ENCODE measurements at places on chromosomes 3 and 15.

DNA sequence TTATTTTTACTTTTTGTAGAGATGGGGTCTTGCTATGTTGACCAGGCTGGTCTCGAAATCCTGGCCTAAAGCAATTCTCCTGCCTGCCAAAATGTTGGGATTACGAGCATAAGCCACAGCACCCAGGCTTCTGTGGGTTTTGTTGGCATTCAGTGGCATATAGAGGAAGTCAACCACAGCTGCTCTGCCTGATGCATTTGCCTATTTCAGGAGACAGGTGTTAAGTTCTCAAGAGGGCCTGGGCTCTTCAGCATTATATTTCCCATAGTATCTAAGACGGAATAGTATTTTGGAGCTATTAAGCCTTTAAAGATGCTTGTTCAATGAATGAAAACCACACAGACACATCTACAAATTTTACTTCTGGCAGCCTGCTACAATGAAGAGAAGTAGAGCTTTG is 73.5 kb upstream of the CSPG5 start:
- DNase-seq, result no peak

DNA sequence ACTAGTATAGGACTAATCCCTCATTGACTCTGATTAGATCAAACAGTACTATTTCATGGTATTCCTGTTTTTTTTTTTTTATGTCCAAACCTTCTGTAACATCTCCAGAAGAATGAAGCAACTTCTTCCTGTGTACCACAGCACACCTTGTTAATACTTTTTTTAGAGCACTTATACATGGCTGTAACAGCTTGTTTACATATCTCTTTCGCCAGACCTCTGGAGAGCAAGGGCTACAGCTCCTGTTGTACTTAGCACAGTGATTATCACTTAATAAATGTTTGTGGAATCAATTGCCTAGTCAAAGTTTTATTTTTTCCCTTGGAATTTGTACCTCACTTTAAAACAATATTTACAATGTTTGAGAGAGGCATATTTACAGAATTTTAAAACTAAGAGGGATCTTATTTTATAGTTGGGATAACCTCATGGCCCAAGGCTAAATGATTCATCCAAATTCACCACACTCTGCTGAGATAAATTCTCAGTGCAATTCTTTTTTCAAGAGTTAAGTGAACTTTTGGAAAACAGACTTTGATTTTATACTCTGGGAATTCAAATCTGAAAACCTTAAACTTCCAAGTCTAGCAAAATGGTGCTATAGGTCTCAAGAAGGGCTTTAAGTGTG is 9.2 kb upstream of the GATM start:
- DNase-seq, result no peak

DNA sequence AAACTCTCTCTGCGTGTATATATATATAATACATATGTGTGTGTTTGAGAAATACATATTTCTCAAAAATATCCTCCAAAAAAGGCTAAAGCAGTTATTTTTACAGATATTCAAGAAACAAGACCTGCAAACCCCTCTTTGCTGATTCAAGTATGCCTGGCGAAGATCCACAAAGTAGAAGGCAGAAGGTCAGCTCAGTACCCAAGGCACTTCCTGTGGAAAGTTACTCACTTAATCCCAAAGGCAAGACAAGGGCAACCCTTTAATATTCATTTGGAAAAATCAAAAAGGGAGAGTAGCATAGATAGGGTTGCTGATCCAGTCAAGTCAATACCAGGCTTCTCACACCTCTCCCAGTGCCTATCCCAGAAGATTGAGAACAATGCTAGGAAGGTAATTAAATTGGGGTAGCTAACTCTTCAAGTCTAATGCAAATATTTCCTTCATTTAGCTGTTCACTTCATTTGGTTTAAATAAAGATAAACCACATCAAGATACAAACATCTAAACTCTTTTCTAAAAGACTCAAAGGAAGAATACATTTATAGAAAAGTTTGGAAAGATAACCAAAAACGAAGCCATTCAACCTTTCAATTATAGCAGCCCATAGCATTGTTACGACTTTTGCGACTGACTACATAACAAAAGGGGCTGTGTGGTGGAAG is 7.2 kb downstream of the COX17 start:
- no peak for DNase-seq

- no peak for DNase-seq
Observed at GRCh38 chr3:110293660-110294059, 778.0 kb upstream of the NECTIN3 start.

DNA sequence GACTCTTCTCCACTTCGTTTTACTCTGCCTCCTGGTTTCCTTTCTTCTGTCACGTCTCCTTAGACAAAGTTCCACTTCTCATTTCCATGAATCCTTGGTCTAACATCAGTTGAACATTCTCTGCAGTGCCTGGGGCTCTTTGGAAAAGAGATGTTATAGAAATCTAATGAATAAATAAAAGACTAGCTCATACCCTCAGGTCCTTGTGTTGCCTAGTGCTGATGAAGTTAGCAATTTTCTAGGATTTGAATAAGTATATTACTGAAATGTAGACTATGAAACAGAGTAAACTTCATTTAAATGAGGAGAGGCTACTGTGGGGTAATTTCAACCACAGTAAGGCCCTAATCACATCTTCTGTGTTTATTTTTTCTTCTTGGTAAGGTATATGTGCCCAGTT is 146.9 kb upstream of the CADPS start:
- no peak for DNase-seq

DNA sequence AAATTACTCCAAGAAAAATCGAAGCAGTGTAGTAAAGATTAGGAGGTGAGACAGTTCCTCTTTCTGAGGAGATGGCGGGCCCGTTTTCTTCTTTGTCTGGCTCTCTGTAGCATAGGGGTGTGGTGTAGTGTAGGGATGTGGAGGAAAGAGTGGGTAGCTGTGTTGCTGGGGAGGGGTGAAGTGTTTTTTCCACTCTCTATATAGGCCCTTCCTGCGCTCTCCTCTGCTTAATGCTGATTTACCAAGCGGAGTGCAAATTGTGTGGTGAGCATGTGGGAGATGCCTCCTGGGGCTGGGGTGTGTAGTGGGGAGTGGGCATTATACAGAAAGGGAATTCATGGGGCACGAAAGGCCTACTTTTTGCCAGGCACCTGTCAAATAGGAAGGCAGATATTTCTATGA is 94.9 kb downstream of the ST6GAL1 start:
- no peak for DNase-seq

GRCh38 chr15:99630607-99631131 is 64.9 kb downstream of the MEF2A start:
- no peak for DNase-seq

DNA sequence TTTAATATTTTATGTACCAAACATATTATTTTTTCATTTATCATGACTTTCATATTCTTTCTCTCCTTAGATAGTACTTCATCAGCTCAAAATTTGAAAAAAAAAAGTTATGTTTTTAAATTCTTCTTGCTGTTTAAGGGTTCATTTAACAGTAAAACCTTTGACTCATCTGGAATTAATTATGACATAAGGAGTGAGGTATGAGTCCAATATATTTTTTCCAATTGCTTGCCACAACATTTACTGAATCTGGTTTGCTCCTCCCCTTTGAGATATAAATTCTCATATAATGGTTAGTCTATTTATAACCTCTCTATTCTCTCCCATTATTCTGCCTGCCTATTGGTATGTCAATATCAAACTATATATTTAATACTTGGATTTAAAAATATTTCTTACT is 387.8 kb downstream of the TUSC7 start:
- DNase-seq, result peak; percentile 13

DNA sequence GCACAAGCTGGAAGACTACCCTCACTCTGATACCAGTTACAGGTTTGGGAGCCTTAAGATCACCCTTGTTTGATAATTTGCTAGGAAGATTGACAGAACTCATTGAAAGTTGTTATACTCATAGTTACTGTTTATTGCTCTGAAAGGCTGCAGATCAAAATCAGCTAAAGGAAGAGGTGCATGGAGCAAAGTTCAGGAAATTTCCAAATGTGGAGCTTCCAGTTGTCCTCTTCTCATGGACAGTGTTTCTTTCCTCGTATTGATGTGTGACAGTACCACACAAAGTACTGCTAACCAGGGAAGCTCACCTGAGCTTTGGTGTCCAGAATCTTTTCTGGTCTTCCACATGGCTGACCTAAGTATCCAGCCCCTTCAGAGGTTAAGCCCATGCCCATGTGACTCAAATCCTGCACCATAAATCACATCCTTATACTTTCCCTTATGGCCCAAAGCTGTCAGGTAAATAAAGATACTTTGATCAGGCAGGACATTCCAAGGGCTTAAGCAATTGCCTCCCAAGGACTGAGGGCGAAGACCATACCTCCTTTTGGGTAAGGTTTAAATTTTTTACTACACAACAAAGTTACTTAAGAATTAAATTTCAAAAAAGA is 93.1 kb upstream of the ZBED2 start:
- no peak for DNase-seq

DNA sequence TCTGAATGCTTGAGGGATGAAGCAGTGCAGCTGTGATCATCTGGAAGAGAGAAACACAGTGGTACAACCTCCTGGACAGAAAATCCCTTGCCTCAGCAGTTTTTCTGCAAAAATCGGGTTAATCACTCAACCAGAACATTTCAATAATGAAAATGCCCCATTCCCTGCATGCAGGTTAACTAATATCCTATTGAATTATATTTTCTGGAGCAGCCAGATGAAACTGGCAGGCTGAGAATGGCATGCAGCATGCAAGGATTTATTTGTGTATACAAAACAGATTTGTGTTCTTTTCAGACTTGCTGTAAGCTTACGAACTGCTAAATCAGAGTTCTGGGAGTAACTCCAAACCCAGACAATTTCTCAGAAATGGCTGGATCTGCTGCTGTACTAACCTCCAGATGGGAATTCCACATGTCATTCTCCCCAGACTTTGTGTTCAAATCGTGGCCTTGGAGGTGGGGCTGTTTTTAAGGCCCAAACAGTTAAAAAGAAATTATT is 39.1 kb downstream of the SLC9A9 start:
- DNase-seq, result peak; percentile 51

DNA sequence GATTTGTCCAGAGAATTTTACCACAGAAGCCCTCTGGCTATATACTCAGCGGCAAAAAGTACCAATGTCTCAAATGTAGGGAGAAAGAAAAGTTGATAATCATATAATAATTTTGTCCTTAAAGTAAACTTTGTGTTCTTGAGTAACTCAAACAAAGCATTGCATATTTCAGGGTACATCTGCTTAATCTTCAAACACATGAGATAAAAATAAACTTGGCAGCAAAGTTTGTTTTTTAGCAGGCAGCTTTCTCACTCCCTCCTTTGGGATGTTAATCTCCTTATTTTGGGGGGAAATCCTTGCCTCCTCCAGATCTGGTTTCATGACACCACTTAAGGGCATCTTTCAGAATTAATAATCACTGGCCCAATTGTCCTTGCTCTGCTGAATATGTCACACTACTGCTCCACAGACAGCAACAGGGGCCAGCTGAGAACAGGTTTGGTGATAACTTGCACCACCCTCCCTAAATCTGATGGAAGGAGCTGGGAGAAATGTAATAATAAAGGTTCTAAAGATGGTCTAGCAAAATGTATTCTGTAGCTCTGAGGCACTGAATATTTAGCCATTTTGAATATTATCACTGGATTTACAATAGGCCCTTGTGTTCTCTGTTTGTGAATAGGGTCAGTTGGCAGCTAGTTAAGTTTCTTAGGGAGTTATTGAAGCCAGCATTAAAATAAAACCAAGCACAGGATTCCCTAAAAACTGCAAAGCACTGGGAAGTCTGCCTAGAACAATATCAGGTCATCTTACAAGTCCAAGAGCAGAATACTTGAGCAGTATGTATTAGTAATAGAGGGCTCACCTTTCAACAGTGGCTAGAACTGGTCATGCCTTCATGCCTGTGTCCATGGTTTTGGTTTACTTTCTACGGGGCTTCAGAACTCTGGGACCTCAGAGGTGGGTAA is 79.2 kb downstream of the EFL1 start:
- DNase-seq, result peak; percentile 33

DNA sequence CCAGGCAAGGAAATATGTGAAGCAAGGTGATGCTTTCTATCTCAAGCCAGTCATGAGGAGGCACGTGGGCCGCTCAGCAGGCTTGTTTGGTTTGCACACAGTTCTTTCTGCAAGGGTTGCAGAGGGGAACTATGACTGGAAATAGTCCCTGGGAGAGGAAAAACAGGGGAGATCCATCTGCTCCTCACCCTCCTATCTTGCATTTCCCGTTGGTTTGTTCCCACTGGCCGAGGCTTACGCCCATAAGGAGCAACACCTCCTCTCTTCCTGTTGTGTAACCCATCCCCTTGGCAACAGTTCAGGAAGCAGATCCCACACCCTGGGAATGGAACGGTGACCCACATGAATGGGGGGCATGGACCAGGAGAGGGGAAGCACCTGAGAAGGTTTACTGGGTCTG is 72.1 kb upstream of the MAGI1 start:
- DNase-seq, result no peak

DNA sequence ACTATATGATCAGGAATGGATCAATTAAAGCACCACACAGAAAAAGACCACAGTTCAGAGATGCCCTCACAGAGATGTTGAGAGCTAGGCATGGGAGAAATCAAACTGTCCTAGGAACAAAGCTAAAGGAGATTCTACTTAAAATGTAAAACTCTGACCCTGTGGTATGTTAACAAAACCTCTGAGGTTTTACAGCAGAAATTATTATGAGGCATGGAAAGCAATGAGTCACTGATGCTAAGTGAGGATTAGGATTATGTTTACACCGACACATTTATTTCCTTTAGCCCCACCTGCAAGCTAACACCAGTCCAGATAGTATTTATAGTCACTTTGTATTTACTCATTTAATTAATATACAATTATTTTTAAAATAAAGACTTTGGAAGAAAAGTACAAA is 1242.2 kb downstream of the OTOL1 start:
- DNase-seq, result peak; percentile 3

DNA sequence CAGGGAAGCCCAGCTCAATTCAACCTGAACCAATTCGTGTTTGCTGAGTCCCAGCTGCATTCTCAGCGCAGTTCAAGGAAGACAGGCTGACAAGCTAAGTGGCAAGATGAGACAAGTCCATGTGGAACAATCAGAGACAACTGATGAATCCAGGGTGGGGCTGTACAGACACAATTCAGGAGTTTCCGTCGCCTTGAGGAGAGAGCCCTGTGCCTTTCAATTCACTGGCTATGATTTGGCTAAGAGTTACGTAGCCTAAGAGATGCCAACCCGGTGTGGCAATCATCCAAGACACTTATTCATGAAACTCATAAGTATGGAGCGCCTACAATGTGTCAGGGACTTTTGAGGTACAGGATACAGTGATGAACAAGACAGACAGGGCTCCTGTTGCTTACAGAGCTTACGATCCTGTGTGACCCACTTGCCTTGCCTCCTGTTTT is 15.5 kb upstream of the ZBED2 start:
- DNase-seq, result no peak

GRCh38 chr3:8399686-8400085 is 101.9 kb upstream of the LMCD1 start:
- no peak for DNase-seq
